ENCODE measurements at places on chromosomes 1 and 21. TPM values are rescaled to one million over a fixed set of nuclear protein-coding genes. Genes with fewer than 3 reads are reported as not detected.

RIIAD1 gene
- not detected for total RNA-seq

NFASC gene
- 0.14 TPM for total RNA-seq

DCST1 gene
- total RNA-seq, result not detected

RPTN gene
- total RNA-seq, result not detected

SPRR2A gene
- not detected for total RNA-seq
